Cerebellar cortex (tissue), 1 donor: ENCODE measurements at places on chromosomes 12 and 14.

DNA sequence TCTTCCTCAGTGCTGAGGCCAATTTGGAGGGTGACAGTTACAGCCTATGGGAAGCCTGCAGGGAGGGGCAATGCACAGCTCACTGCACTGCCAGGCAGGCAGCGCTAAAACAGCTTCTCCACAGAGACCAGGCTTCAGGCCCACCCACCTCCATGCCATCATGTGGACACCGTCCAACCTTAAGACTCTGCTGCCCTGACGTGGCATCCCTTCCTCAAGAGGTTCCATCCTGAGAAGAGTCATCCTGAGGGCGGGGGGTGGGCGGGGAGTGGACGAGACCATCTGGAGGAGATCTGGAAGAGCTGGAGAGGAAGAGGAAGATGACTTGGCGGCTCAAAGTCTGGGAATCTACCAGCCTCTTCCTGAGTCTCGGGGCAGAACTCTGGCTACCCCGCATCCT is 8.4 kb upstream of the ACVRL1 start:
- no peak for DNase-seq

DNA sequence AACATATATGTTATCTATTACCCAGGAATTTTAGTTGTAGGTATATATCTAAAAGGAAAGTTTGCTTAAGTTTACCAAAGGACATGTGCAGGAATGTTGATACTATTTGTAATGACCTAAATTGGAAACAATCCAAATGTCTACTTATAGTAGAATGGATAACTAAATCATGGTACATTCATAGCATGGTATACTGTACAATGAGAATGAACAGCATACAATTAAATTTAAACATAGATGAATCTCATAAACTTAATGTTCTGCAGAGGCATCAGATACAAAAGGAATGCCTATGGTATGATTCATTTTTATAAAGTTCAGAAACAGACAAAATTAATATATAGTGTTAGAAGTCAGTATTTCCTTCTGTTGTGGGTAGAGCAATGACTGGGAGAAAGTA is 135.4 kb downstream of the GPHN start:
- no peak for DNase-seq

DNA sequence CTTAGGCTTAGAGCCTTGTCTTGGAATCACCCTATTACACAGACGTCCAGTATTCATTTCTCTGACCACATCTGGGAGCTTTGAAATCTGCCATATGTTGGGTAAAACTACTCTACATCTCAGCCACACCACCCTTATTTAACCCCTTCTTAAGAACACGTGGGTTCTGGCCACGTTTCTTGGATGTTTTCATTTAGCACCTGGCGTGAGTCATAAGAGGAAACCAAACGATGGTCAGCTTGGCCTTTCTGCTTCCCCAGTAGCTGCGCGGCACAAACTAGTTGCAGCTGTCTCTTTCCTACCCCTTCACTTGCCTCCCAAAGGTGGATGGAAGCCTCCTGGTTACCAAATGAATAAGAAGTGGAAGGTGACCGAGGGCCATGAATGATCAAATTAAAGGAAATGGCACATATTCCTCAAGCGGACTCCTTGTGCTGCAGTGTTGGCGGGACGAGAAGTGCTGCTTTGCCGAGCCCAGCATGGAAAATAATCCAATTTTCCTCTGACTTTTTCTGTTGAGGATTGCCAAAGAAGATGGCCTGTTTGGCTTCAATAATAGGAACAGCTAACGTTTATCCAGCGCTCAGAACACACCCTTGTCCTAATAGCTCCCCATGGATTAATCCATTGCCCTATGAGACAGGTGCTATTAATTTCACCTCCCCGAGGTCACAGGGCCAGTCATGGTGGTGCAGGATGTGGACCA is 154.1 kb downstream of the ZNF664 start:
- no peak for DNase-seq

- DNase-seq: no peak
Observed at GRCh38 chr12:60995256-60995825, 1264.9 kb upstream of the USP15 start.

GRCh38 chr12:96172981-96173380 is 21.2 kb upstream of the ELK3 start:
- peak; percentile 92 for DNase-seq

GRCh38 chr12:93315907-93316622 is 61.7 kb upstream of the NUDT4 start:
- no peak for DNase-seq

GRCh38 chr12:112380663-112381405 is 1.4 kb downstream of the HECTD4 start:
- peak; percentile 44 for DNase-seq

DNA sequence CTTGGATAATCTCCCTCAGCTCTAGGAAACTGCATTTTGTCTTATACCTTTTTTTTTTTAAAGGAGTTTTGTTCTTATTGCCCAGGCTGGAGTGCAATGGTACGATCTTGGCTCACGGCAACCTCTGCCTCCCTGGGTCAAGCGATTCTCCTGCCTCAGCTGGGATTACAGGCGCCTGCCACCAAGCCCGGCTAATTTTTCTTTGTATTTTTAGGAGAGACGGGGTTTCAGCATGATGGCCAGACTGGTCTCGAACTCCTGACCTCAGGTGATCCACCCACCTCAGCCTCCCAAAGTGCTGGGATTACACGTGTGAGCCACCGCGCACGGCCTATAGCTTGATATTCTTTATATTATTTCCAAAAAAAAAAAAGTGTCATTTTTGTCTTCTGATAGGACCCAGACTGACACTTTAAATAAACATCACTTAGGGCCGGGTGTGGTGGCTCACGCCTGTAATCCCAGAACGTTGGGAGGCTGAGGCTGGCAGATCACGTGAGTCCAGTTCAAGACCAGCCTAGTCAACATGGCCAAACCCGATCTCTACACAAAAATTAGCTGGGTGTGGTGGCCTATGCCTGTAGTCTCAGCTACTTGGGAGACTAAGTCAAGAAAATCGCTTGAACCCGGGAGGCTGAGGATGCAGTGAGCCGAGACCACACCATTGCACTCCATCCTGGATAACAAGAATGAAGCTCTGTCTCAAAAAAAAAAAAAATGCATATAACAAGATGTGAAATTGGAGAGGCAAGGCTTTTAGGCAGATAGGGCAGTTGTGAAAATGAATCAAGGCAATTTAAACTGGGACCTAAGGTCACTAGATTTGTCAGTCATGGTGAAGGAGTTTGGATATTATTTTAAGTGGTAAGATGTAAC is 18.4 kb downstream of the SLC2A3 start:
- DNase-seq: no peak

GRCh38 chr14:71932229-71932981 is at the start of gene RGS6:
RGS6 (plus strand) TSS chr14:71932429.
- DNase-seq: peak; percentile 7

DNA sequence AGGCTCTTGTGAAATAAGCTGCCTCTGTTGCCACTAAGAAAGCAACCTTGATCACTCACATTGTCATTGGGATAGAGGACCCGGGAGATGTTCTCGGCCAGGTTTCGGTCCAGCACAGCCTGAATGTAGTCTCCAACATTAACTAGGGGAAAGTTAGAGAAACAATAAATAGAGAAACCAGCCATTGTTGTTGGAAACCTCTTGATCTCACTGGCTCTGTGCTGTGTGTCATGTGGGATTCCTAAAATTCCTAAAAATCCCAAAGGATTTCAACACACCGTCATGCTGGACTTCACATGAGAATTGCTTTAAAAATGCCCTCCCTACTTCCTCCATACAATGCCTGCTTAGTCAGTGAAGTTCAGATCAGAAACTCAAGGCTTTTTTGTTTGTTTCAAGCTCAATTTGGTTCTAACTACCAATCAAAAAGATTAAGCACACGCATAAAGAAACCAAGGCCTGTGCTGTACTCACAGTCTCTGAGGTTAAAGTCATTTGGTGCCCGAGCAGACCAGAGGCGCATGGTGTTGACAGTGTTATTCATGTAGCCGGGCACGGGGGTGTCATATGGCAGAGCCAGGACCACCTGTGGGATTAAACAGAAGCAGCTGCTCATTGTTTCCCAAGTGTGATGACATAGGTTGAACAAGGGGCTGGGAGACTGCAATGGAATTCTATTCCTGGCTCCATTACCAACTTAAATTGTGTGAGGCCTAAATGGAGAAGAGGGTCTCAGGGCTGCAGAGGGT is 23.6 kb downstream of the PYGL start:
- no peak for DNase-seq

GRCh38 chr14:31403707-31404106 is 16.6 kb downstream of the HEATR5A start:
- no peak for DNase-seq

GRCh38 chr12:19373586-19373985 is 65.7 kb upstream of the AEBP2 start:
- DNase-seq: no peak

- no peak for DNase-seq
Observed at GRCh38 chr14:36939265-36939664, 233.1 kb downstream of the SLC25A21 start.

DNA sequence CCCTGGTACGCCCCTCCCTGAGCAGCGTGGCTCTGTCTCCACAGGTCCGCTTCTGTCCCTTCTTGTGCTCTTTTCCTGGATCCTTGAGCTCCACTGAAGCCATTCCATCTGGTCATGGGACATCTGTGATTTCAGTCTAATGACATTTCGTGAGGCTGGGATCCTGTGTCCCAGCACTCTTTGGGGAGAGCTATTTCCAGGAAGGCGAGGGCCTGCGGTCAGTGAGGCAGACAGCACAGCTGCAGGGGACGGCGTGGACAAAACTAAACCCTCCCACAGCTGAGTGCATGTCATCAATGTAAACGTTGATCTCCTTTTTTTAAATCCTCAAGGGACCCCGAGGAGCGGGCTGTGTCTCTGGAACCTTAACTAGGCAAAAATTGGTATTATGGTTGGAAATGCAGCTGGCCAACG is 127.7 kb downstream of the DACT1 start:
- DNase-seq: peak; percentile 61

DNA sequence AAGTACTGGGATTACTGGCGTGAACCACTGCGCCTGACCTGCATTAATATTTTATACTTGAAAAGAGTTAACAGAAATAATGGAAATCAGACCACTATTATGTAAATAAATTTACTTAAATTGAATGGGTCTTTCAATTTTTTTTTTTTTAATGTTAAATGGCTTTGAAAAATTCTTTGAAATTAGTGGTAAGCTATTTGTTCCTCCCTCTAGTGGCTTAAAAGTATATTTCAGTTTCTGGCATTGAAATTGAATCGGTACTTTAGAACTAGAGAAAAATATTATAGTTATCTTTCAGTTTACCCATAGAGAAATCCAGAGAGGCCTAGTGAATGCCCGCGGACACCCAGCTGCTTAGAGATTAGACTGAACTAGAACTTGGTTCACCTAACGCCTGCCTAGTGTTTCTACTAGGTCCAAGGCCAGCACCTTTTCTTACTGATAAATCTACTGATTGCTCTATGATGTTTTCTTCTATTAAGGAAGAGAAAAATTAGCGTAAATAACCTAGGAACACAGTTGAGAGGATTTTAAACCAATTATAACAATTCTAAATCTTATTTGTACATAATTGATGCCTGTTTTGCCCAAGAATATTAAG is 106.5 kb downstream of the EML1 start:
- no peak for DNase-seq

- no peak for DNase-seq
Observed at GRCh38 chr14:35248476-35248788, 43.8 kb upstream of the PSMA6 start.

GRCh38 chr12:7130701-7131501 is 730 bp downstream of the CLSTN3 start:
- peak; percentile 85 for DNase-seq

DNA sequence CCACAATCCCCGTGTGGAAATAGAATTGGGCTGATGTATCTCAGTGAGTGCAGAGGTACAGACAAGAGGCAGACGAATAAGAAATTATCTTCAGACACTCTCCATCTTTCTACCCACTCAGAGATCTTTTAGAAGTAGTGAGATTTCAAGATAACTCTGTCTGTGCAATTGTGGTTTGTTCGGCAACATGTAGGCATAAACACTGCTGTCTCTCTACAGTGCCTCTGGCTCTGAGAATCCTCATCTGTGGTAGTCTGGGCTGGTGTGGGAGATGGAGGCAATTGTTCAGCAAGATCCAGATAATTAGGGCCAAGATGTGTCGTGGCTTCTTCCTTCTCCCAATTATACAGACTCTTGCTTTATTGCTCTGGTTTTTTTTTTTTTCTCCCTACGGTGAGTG is 3.1 kb downstream of the HOXC13 start:
- no peak for DNase-seq

GRCh38 chr12:33330940-33331339 is 108.7 kb downstream of the SYT10 start:
- DNase-seq: no peak

DNA sequence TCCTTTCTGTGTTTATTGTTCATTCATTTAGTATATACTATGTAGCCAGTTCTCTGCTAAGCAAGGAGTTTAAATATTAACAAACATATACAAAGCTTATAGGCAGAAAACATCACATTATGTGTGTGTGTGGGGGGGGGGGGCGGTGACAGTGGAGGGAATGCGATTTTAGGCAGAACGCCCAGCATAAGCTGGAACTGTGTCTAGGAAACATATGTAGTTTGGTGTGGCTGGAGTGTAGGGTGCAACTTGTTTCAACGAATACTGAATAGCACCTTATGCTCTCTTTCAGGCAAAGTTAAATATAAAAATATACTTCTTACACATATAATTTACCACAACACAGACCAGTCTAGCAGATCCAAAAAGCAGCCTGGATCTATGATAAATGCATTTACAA is 980.6 kb downstream of the SLC6A15 start:
- DNase-seq: no peak

DNA sequence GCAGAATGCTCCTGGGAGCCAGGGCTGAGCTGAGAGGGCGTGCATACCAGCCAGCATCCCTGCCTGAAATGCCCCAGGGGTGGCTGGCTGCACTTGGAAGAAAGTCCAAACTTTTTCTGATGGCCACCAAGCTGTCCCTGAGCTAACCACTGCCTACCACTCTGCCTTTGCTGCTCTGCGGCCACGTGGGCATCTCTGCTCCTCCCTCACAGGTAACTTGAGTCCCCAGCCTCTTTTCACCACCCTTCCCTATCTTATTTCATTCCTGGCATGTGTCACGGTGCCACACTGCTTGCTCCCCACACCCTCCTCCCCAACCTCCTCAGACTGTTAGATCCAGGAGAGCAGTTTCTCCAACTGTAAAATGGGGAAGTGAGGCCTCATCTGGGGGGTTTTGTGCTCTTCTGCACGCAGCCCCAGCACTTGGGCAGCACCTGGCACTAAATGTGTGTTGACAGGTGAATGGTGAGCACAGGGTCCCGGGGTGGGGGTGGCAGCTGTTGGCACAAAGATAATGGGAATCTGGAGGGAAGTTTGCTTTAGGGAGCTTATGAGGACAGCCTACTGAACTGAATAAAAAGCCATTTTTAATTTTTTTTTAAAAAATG is 113.0 kb downstream of the GLT1D1 start:
- no peak for DNase-seq
